ENCODE measurements at places on chromosomes 7 and 10. TPM values are rescaled to one million over a fixed set of nuclear protein-coding genes. Genes with fewer than 3 reads are reported as not detected.

CLRN3 gene
- not detected for total RNA-seq

LIPK gene
- not detected for total RNA-seq

ADAM8 gene
- 153 TPM for total RNA-seq

LRIT1 gene
- not detected for total RNA-seq

EPHA1 gene
- total RNA-seq: 11.4 TPM

STRA8 gene
- total RNA-seq: not detected

NUP42 gene
- total RNA-seq: 37.9 TPM

LIPJ gene
- total RNA-seq: not detected

INHBA gene
- total RNA-seq: not detected

DYNC1I1 gene
- not detected for total RNA-seq

PBLD gene
- total RNA-seq: 1.6 TPM

PTPN20 gene
- 0.85 TPM for total RNA-seq

CALHM1 gene
- 0.21 TPM for total RNA-seq

ZDHHC16 gene
- 38.5 TPM for total RNA-seq

ALOX5 gene
- total RNA-seq: 9.0 TPM

LEP gene
- not detected for total RNA-seq

RAB19 gene
- total RNA-seq: 6.9 TPM

SPDYE1 gene
- total RNA-seq: not detected

CARD11 gene
- total RNA-seq: 160 TPM

TEX47 gene
- total RNA-seq: not detected

MOGAT3 gene
- total RNA-seq: not detected

FGL2 gene
- 1.3 TPM for total RNA-seq

ZEB1 gene
- total RNA-seq: 36.1 TPM

FOXI2 gene
- total RNA-seq: not detected

PTPRE gene
- 25.6 TPM for total RNA-seq

CFAP46 gene
- total RNA-seq: not detected

FAM204A gene
- total RNA-seq: 54.9 TPM

KAZALD1 gene
- 0.55 TPM for total RNA-seq

MYO3A gene
- not detected for total RNA-seq

C10orf53 gene
- not detected for total RNA-seq

LRRC18 gene
- not detected for total RNA-seq

ADAM12 gene
- 0.45 TPM for total RNA-seq

FAM3C gene
- total RNA-seq: 12.2 TPM

TMEM243 gene
- 46.2 TPM for total RNA-seq

ZNF273 gene
- total RNA-seq: 11.7 TPM

PALD1 gene
- total RNA-seq: 1.5 TPM

UBTD1 gene
- total RNA-seq: 0.50 TPM

HECTD2 gene
- 2.6 TPM for total RNA-seq

TMEM139 gene
- 0.57 TPM for total RNA-seq

GIMAP2 gene
- 97.7 TPM for total RNA-seq

XRCC2 gene
- total RNA-seq: 14.6 TPM

TRPV6 gene
- total RNA-seq: 0.07 TPM

PARD3 gene
- 1.0 TPM for total RNA-seq

SLC13A1 gene
- not detected for total RNA-seq

SPDYE11 gene
- not detected for total RNA-seq

NXPH1 gene
- not detected for total RNA-seq

EBF3 gene
- not detected for total RNA-seq

MRLN gene
- not detected for total RNA-seq

EBLN1 gene
- not detected for total RNA-seq

HOXA13 gene
- total RNA-seq: not detected

LBX1 gene
- total RNA-seq: not detected

DCLRE1A gene
- total RNA-seq: 13.9 TPM

TUBAL3 gene
- total RNA-seq: not detected

SEPHS1 gene
- total RNA-seq: 74.9 TPM

CRHR2 gene
- not detected for total RNA-seq

LOXL4 gene
- total RNA-seq: not detected

SGMS1 gene
- 17.1 TPM for total RNA-seq

DNAJC12 gene
- 1.9 TPM for total RNA-seq

Data from activated CD4-positive, alpha-beta T cell treated with anti-CD3 and anti-CD28 coated beads, Interleukin-2, amount 10 ng/mL, durations not matched to agents 7 days and 5 days (primary cell).